Epithelial cell of umbilical artery (primary cell): ENCODE measurements at places on chromosomes 11 and 22. TPM values are rescaled to one million over a fixed set of nuclear protein-coding genes. Genes with fewer than 3 reads are reported as not detected.

The ARSA gene
- total RNA-seq: 10.2 and 10.7 TPM in 2 replicates

The MYO7A gene
- 0.65 and 0.76 TPM in 2 replicates for total RNA-seq

The DEUP1 gene
- total RNA-seq: not detected in 2 replicates

The NXPE1 gene
- not detected in 2 replicates for total RNA-seq

The CD3D gene
- not detected in 2 replicates for total RNA-seq

The PPFIA1 gene
- total RNA-seq: 25.3 and 27.2 TPM in 2 replicates

The DENND6B gene
- 0.76 and 1.3 TPM in 2 replicates for total RNA-seq

The NLRP10 gene
- total RNA-seq: 0.15 TPM in 1 of 2 replicates, not detected in the other

The LBHD1 gene
- total RNA-seq: 4.2 and 5.5 TPM in 2 replicates

The SMPD1 gene
- 11.0 and 17.5 TPM in 2 replicates for total RNA-seq

The CASP4 gene
- 161 and 167 TPM in 2 replicates for total RNA-seq

The YPEL1 gene
- total RNA-seq: 2.0 and 3.2 TPM in 2 replicates

The SMC1B gene
- 0.15 TPM in 1 of 2 replicates, not detected in the other for total RNA-seq

The OR10G4 gene
- total RNA-seq: not detected in 2 replicates

The APOC3 gene
- total RNA-seq: not detected in 2 replicates

The UBQLN3 gene
- total RNA-seq: not detected in 2 replicates

The CDCA5 gene
- total RNA-seq: 7.1 and 11.4 TPM in 2 replicates

The PLAAT4 gene
- total RNA-seq: 0.65 and 7.9 TPM in 2 replicates

The ACTN3 gene
- under 0.01 and 0.30 TPM in 2 replicates for total RNA-seq

The NLRP14 gene
- under 0.01 and 0.15 TPM in 2 replicates for total RNA-seq

The RFPL1 gene
- total RNA-seq: not detected in 2 replicates

The PARVB gene
- 61.9 and 89.6 TPM in 2 replicates for total RNA-seq

The F2 gene
- not detected in 2 replicates for total RNA-seq

The INPP5J gene
- total RNA-seq: under 0.01 and 0.30 TPM in 2 replicates

The TIMP3 gene
- total RNA-seq: 1.6 and 5.2 TPM in 2 replicates

The GPR83 gene
- total RNA-seq: not detected in 2 replicates

The CTSW gene
- total RNA-seq: not detected in 2 replicates

The CD3G gene
- not detected in 2 replicates for total RNA-seq

The APOL4 gene
- not detected in 2 replicates for total RNA-seq

The SYT9 gene
- 0.15 and 0.97 TPM in 2 replicates for total RNA-seq

The TRMT2A gene
- 42.2 and 45.1 TPM in 2 replicates for total RNA-seq

The PRRG4 gene
- total RNA-seq: under 0.01 and 0.15 TPM in 2 replicates

The MPZL3 gene
- total RNA-seq: 14.6 and 20.1 TPM in 2 replicates

The BDNF gene
- total RNA-seq: 2.6 and 8.5 TPM in 2 replicates

The TRIM51 gene
- total RNA-seq: not detected in 2 replicates

The GRAMD1B gene
- total RNA-seq: 2.3 and 4.1 TPM in 2 replicates

The TPBGL gene
- under 0.01 TPM in 1 of 2 replicates, not detected in the other for total RNA-seq

The PHOX2A gene
- not detected in 2 replicates for total RNA-seq

The BIRC3 gene
- total RNA-seq: 0.97 and 7.9 TPM in 2 replicates

The MPZL2 gene
- total RNA-seq: 82.5 and 180 TPM in 2 replicates

The FANCF gene
- total RNA-seq: 12.7 and 13.4 TPM in 2 replicates

The OR5P2 gene
- not detected in 2 replicates for total RNA-seq

The APOA1 gene
- not detected in 2 replicates for total RNA-seq

The KCNK4 gene
- total RNA-seq: under 0.01 and 0.30 TPM in 2 replicates

The SGSM1 gene
- under 0.01 and 0.30 TPM in 2 replicates for total RNA-seq

The SLC37A4 gene
- total RNA-seq: 14.1 and 18.5 TPM in 2 replicates

The GNAZ gene
- total RNA-seq: 1.4 and 2.6 TPM in 2 replicates
